ENCODE measurements at places on chromosomes 5 and 9. TPM values are rescaled to one million over a fixed set of nuclear protein-coding genes. Genes with fewer than 3 reads are reported as not detected.

DNA sequence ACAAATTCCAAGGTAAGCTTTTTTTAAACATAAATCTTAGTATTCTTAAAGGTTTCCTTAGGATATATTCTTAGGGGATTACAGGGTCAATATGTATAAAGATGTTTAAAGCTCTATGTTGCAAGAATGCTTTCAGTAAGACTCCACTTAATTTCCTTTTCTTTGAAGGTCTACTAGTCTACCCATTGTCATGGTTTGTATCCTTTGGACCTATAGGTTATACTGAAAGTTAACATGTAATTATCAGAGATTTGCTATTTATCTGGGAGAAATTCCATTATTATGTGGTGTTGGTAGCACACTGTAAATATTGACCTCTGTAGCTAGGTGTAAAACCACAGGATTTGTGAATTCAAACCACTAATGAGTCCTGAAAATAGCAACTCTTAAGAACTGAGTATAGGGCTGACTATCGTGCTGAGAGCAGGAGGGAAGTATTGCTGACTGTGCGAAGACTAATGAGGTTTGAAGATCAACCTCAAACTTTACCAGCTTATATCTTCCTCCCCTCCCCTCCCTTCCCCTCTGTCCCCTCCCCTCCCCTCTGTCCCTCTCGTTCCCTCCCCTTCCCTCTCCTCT lies 85.6 kb downstream of the GADD45G start:
- H3K4me1 ChIP-seq, result peaks cover 39% of the 10 kb centered on the region
- no peaks in the 10 kb centered on the region for H3K36me3 ChIP-seq
- H3K4me3 ChIP-seq, result no peak overlapping the region
- DNase-seq, result no peak

- H3K4me1 ChIP-seq, result no peaks in the 10 kb centered on the region
- no peak overlapping the region for H3K4me3 ChIP-seq
- no peak for DNase-seq
- no peaks in the 10 kb centered on the region for H3K36me3 ChIP-seq
These were observed 104.1 kb upstream of the ZNF462 start for GRCh38 chr9:106758911-106759310.

- DNase-seq, result no peak
- H3K36me3 ChIP-seq, result no peaks in the 10 kb centered on the region
- H3K27ac ChIP-seq, result no peak overlapping the region
- no peaks in the 10 kb centered on the region for H3K4me1 ChIP-seq
- H3K27me3 ChIP-seq, result no peaks in the 10 kb centered on the region
These were observed 378.4 kb upstream of the IRX4 start for GRCh38 chr5:2261004-2261703.

DNA sequence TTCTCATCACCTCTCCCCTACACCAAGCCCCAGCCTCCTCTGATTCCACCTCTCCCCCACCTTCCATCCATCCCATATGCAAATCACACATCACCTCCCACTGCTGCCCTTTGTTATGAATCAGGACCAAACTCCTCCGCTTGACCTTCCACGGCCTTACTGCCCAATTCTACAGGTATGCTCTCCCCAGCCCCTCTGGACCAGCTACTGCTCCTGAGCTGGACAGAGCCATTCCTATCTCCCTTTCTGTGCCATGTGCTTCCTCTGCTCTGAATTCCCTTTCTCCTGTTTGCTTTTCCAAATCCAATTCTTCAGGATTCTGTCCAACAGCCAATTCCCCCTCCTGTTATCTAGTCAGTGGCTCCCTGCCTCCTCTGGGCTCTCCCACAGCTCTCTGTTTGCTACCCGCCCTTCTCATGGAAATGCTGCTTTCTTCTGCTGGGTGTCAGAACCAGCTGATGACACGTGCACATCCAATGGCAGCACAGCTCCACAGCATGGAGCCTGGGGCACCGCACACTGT lies 8.3 kb downstream of the FABP6 start:
- H3K4me1 ChIP-seq, result no peaks in the 10 kb centered on the region
- DNase-seq, result no peak
- H3K27me3 ChIP-seq, result no peaks in the 10 kb centered on the region
- no peak overlapping the region for H3K4me3 ChIP-seq

- no peak for DNase-seq
- H3K4me1 ChIP-seq, result no peaks in the 10 kb centered on the region
- no peak overlapping the region for H3K4me3 ChIP-seq
- H3K27me3 ChIP-seq, result peaks cover 5% of the 10 kb centered on the region
- H3K27ac ChIP-seq, result no peak overlapping the region
- no peaks in the 10 kb centered on the region for H3K36me3 ChIP-seq
These were observed 352.6 kb upstream of the PANK3 start for GRCh38 chr5:168931638-168932345.

- H3K4me1 ChIP-seq, result peaks cover 5% of the 10 kb centered on the region
- no peak overlapping the region for H3K4me3 ChIP-seq
- DNase-seq, result no peak
- H3K27me3 ChIP-seq, result peaks cover 24% of the 10 kb centered on the region
- no peak overlapping the region for H3K27ac ChIP-seq
These were observed 55.9 kb downstream of the PCSK1 start for GRCh38 chr5:96377167-96377566.

GRCh38 chr5:73513996-73514395 lies 15.8 kb downstream of the BTF3 start:
- DNase-seq, result no peak
- H3K4me1 ChIP-seq, result no peaks in the 10 kb centered on the region
- no peak overlapping the region for H3K4me3 ChIP-seq
- H3K36me3 ChIP-seq, result no peaks in the 10 kb centered on the region
- H3K27me3 ChIP-seq, result no peaks in the 10 kb centered on the region
- H3K27ac ChIP-seq, result no peak overlapping the region

C5orf58 gene
- total RNA-seq, result not detected

SPATA9 gene
- not detected for total RNA-seq

C9orf50 gene
- not detected for total RNA-seq

EDIL3 gene
- total RNA-seq, result not detected
